GM12891 (cell line): ENCODE measurements at places on chromosomes 2 and 18.

- DNase-seq = no peak
Observed at GRCh38 chr18:48827291-48828193, 123.2 kb downstream of the SMAD7 start.

DNA sequence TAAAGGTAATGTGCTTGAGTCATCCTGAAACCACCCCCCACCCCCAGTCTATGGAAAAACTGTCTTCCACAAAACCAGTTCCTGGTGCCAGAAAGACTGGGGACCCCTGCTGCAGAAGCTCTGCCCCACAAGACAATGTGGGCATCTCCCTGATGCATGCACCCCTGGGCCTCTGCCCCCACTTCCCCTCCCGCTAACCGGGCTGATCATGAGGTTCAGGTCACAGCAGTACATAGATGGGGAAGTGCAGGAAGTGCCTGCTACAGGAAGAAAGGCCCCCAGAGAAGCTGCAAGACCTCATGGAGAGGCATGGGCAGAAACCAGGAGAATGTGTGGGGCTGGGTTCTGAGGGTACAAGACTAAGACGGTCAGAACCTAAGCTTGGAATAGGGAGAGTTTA is 243.4 kb upstream of the ID2 start:
- no peak for DNase-seq

GRCh38 chr18:62081248-62081647 is 105.6 kb downstream of the PIGN start:
- no peak for DNase-seq

GRCh38 chr2:221476195-221476594 is 95.9 kb downstream of the EPHA4 start:
- no peak for DNase-seq

- no peak for DNase-seq
Observed at GRCh38 chr2:1321321-1321720, 91.9 kb upstream of the TPO start.

DNA sequence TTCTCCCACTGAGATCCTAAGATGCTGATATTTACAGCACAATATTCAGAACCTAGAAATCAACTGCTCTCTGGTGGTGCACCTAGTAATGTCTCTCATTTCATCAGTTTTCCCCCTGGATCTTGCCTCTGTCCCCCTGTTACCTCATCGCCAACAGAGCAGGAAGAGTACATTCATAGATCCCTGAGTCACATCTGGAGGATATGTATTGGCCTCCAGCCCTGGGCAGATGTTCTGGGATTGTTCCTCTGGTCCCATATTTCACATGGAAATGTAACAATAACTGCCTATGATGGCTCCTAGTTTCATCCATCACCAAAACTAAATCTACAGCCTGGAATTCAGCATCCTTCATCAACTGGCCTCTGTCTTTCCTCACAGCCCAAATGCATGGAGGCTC is 278.8 kb upstream of the SLC14A2 start:
- no peak for DNase-seq

DNA sequence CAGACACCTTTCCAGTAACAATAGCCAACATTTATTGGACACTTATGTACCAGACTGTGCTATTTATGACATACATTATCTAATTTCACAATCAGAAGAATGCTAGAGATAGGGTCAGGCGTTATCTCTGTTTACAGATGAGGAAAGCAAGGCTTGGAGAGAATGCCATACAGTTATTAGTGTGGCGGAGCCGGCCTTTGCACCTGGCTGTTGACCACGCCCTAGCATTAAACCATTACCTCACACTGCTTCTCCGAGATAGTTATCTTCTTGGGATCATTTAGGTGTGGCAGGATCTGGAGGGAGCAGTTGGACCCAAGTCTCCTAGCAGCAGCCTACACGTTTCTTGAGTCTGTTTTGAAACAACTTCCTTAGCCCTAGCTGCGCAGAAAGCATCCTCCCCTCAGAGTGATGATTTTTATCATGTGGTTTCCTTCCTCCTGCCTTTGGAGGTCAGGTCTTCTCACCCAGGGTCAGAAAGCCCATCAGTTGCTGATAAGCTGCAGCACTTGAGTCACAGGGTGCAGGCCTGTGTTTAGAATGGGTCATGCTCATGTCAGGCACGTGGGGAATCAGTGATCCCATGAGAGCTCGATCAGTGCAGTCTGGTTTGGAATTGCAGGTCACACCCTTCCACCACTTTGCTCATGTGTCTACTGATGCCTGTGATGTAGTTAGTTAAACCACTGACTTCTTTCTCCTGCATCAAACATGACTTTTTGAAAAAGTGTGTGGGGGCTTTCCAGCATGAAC is 118.2 kb downstream of the SPTBN1 start:
- no peak for DNase-seq

DNA sequence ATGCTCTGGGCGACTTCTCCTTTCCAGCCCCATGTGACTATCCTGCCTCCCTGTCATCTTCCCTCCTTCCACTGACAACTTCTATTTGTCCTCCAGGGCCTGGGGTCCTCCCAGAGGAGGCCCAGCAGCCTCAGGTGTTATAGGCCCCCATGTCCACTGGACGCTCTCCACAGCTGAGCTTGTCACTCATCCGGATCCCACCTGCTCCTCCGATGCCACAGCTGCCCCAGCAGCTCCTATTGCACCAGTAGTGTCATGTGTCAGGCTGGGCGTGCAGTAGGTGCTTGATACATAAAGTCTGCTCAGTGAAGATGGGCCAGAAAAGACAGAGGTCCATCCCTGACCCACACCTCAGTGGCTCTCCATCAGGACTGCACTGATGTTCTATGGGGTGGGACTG is 305.7 kb upstream of the MYT1L start:
- no peak for DNase-seq
